ENCODE measurements at places on chromosomes 16 and 17. TPM values are rescaled to one million over a fixed set of nuclear protein-coding genes. Genes with fewer than 3 reads are reported as not detected.

HOXB1 gene
- not detected for total RNA-seq

KRTAP3-2 gene
- not detected for total RNA-seq

ATP2C2 gene
- not detected for total RNA-seq

ANKFN1 gene
- 0.26 TPM for total RNA-seq

Measured in fibroblast of lung (primary cell).